T-helper 17 cell (primary cell): ENCODE measurements at places on chromosomes 16 and 17. TPM values are rescaled to one million over a fixed set of nuclear protein-coding genes. Genes with fewer than 3 reads are reported as not detected.
A peak's percentile ranks its signal among the peaks of the same experiment; 100 is the strongest.

The MYO19 gene
- 77.1 TPM for total RNA-seq

The KLHL10 gene
- total RNA-seq = not detected

The TLCD3B gene
- not detected for total RNA-seq

DNA sequence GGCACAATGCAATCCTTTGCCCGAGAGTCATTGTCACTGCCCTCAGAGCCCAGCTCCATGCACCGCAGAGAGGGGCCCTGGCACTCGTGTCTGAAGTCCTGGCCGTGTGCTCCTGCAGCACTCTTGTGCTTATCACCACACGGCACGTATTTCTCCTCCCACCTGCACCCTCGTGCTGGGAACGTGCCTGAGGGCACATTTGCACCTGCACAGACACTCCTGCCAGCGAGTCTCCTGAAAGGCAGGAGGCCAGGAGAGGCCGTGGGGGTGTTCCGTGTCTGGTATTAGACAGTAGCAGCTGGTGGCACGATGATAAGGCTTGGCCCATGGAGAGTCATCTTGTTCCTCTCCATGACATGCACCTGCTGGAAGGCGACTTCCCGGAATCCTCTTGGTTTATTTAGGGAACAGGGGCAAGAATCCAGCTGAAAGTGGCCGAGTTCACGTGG lies 3.4 kb upstream of the ACSF3 start:
- H3K27me3 ChIP-seq = peaks cover 37% of the 10 kb centered on the region
- DNase-seq = no peak
- H3K27ac ChIP-seq = peak overlapping the region; percentile 67
- H3K4me3 ChIP-seq = no peak overlapping the region
- peaks cover 13% of the 10 kb centered on the region for H3K4me1 ChIP-seq
- peaks cover 2% of the 10 kb centered on the region for H3K36me3 ChIP-seq

The KLHDC4 gene
- 67.7 TPM for total RNA-seq
